ENCODE measurements at places on chromosomes 6 and 20.

DNA sequence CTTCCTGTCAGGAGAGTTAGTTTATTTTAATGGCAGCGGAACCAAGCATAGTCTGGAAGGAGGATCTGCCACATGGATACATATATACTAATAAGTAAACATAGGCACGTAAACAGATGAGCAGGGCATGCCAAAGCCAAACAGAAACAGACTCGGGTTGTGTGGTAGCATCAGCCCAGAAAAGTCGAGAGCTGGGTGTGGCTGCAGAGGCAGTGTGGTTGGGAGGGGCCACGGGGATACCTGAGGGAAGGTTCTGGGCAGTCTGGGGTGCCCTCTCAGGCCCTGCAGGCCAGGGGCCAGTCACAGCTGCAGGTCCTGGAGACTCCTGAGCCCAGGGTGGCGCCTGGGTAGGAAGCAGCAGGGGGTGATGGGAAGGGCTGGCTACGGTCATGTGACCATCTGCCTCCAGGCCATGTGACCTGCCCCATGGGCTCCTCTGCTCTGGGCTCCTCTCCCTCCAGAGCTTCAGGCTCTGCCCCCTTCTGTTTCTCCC lies 42.8 kb upstream of the MRPS10 start:
- DNase-seq, result no peak

DNA sequence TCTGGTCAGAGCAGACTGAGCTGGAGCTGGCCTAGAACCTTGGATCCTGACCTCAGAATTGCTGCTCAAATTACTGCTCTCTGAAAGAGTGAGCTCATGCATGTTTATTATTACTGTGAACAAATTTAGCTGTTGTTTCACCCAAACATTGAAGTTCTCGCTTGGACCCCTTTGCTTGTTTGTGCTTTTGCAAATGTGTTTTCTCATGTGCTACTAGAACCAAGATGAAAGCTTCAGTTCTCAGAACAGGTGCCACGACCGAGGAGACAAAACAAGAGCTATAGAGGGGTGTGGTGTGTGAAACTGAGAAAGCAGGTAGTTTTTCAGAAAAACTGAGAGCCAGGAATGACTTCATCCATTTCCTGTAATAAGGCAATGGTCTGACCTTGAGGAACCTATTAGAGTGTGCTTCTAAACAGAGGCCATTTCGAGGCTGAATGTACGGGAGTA lies 50.0 kb upstream of the ESR1 start:
- DNase-seq, result no peak

GRCh38 chr20:18719426-18719825 lies 94.2 kb upstream of the SCP2D1 start:
- no peak for DNase-seq

- DNase-seq, result no peak
Observed at GRCh38 chr20:4065391-4065844, 50.1 kb upstream of the RNF24 start.

DNA sequence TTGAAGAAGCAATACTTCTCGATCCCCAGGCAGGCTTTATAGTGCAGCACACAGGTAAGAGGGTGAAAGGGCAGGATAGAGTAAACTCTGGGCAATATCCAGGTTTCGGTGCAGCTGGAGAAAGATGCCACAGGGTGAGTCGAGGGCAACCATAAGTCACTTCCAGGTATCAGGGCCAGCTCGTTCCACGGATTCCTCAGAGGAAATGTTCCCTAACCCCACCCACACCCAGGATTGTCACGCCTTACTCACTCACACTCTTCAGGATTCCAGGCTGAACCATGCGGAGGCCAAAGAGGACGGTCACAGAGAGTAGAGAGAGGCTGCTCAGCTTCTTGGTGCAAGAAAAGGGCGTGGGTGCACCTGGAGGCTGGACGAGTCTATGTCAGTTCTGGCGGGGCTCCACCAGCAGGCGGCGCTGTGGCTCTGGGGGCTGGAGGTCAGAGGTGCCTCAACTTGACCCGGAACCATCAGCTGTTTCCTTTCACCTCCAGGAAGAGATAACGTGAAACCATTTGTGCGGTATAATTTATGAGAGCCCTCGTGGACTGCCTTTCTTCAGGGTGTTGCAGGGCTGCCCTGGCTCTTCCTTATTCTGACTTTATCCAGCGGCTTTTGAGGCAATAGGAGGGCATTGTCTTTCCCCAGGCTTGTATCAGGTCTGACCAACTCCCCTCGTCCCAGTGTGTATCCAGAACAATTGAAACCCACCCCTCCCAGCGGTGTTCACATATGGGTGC lies 14.5 kb upstream of the WFDC12 start:
- DNase-seq, result no peak

GRCh38 chr20:60837173-60837770 lies 414.8 kb upstream of the CDH4 start:
- DNase-seq, result no peak

- DNase-seq, result no peak
Observed at GRCh38 chr6:162078126-162078525, 649.4 kb downstream of the PRKN start.

DNA sequence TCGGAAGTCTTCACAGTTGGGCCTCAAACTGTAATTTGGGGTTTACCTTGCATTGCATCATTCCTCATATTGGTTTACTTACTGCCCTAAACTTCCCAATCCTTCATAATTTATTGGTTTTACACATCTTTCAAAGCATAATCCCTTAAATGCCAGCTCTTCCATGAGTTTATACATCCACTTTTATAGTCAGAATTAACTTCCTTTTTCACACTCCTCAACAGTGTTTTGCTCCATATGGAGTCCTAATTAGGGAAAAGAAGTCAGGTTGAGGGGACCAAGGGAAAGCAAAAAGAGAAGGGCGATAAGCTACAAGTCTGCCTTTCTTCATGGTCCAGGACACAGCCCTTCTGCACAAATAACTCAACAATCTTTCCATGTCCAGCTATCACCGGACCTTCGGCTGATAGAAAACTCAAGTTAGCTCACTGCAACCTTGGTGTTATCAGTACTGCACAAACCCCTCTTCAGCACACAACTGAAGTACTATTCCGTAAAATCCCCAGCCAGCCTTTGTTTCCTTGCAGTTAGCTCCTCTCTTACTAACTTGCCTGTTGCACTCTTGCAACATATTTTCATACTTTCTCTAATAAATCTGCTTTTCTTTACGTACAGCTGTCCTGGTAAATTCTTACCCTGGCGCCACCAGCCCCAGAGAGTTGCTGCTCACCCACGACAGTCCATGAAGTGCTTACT lies 2.0 kb downstream of the EEF1E1 start:
- DNase-seq, result no peak

GRCh38 chr6:170135821-170136471 lies 154.9 kb downstream of the DLL1 start:
- DNase-seq, result no peak

GRCh38 chr6:39903656-39904055 lies 30.6 kb downstream of the MOCS1 start:
- DNase-seq, result no peak

GRCh38 chr6:37971266-37971665 lies 151.7 kb downstream of the ZFAND3 start:
- no peak for DNase-seq

DNA sequence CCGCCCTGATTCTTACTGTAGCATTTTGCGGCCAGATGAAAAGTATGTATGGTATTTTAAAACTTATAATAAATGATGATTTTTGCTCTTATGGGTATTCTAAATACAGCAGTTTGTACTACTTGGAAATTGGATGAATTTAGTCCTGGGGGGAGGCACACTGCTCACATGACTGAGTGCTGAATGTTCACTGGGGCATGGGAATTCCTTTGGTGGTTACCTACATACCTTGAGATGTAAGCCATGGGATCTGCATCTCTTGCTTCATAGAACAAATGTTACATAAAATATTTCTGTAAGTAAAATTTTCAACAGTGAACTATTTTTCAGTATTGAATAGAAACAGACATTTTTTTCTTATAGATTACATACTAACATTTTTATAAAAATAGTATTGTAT lies 71.1 kb downstream of the FIG4 start:
- no peak for DNase-seq

DNA sequence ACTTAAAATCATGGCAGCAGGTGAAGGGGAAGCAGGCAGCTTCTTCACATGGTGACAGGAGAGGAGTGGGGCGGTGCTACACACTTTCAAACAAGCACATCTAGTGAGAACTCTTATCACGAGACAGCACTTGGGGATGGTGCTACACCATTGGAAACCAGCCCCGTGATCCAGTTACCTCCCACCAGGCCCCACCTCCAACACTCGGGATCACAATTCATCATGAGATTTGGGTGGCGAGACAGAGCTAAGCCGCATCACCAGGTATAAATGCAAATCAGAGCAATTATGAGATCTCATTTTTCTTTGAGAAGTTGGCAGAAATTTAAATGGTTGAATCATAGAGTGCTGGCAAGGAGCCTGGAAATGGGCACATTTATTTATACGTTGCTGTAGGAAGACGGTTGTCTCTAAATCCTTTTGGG lies 31.4 kb downstream of the IGF2R start:
- DNase-seq, result peak; percentile 42

GRCh38 chr6:158066136-158066781 lies 84.6 kb downstream of the SYNJ2 start:
- DNase-seq, result no peak

- DNase-seq, result no peak
Observed at GRCh38 chr6:90583179-90583835, 3.6 kb downstream of the MAP3K7 start.

- no peak for DNase-seq
Observed at GRCh38 chr6:87779542-87779941, 77.5 kb upstream of the AKIRIN2 start.

GRCh38 chr6:17621003-17621402 lies 20.9 kb downstream of the FAM8A1 start:
- no peak for DNase-seq

- peak; percentile 10 for DNase-seq
Observed at GRCh38 chr20:1844325-1845162, 50.7 kb upstream of the SIRPA start.

DNA sequence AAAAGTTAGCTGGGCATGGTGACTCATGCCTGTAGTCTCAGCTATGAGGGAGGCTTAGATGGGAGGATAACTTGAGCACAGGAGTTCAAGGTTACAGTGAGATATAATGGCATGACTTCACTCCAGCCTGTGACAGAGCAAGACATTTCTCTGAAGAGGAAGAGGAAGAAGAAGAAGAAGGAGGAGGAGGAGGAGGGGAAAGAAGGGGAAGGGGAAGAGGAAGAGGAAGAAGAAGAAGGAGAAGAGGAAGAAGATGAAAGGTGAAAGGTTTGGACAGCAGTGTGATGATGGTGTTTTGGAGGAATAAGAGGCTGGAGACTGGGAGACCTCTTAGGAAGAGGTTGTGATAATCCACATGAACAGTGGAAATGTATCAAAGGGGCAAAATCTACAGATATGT lies 410.7 kb upstream of the JAG1 start:
- no peak for DNase-seq

DNA sequence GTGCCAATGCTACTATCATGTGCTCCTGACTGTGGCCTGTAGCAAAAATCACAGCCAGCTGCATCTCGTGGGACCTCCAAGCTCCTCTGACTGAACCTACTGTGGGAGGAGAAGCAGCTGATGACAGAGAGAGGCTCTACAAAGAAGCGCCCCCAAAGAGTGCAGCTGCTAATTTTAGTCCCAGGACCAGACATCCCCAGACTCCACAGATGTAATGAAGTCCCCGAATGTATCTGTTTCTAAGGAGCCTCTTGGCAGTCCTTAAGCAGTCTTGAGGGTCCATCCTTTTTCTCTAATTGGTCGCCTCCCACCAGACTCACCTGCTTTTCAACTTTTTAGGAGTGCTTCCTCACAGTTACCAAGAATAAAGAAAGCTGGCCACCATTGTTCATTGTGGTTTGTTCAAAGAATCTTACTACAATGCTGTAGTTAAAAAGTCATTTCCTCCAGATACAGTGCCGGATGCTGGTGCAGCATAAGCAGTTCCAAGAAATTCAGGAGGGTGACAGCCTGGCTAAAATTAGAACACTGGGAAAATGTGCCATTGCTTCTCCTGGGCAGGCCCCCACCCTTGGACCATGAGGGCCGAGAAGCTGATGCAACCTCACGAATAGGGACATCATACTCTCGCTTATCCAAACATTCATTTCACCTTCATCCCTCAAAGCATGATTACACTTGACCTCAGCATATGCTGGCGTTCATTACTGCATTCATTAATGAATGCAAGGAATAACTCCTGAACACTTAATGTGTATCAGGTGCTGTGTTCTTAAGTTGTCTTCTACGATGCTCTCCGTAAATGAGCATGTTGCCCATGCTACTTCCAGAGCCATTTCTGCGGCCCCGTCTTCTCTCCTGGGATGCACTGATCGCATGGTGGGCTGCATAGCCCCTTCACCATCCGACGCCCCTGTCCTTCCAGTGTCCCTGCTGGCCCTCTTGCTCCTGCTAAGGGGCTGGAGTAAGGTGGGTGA lies 66.4 kb downstream of the LY86 start:
- DNase-seq, result no peak

DNA sequence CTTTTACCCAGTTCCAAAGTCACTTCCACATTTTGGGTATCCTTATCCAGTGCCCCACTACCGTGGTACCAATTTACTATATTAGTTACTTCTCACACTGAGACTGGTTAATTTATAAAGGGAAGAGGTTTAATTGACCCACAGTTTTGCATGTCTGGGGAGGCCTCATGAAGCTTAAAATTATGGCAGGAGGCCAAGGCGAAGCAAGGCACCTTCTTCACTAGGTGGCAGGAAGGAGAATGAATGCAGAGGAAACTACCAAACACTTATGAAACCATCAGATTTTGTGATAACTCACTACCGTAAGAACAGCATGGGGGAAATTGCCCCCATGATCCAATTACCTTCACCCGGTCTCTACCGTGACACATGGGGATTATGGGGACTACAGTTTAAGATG lies 106.7 kb upstream of the SAMD5 start:
- no peak for DNase-seq

DNA sequence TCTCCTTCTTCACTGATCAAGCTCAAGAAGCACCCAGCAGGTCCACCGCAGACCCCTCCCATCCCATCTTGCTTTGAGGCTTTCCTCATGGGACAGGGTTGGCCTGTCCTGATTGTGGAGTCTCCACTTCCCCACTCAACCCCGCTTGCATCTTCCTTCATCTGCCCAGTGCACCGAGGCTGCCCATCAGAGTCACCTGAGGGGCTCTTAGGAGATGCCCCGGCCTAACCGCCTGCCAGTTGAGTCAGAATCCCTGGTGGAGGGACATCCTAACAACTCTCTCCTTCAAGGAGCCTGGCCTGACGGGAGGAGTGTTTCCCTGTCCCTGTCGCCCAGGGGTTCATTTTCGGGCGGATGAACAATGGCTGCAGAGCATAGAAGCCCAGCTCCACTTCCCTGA lies 46.1 kb downstream of the RBM38 start:
- DNase-seq, result no peak

All from nucleus accumbens (tissue), 56 donors.